Activated CD8-positive, alpha-beta memory T cell treated with anti-CD3 and anti-CD28 coated beads, Interleukin-2, amount 50 U/mL, for 48 hours (primary cell): ENCODE measurements at places on chromosomes 11 and 22.

- DNase-seq, result no peak
Measured at GRCh38 chr11:29809121-29809520, 207.7 kb downstream of the KCNA4 start.

DNA sequence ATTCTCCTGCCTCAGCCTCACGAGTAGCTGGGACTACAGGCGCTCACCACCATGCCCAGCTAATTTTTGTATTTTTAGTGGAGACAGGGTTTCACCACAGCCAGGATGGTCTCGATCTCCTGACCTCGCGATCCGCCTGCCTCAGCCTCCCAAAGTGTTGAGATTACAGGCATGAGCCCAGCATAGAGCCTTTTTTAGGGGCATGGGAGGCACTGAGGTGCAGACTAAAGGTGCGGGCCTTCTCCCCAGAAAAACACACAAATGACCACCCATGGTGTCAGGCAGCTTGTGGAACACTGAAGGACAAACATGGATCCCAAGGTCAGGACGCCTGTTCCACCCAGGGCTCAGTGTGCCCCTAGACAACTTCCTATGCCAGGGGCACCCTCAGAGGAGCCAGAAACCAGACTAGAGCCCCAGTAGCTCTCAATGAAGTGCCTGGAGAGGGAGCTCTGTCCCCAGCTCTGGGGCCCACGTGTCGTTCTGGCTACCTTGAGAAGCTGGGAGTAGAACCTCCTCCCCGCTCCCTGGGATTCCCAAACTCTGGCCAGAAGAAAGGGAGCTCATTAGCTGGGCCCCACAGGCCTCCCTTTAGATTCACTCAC lies 21.2 kb upstream of the CD5 start:
- peak; percentile 63 for DNase-seq

- DNase-seq, result no peak
Measured at GRCh38 chr22:38760477-38761201, 4.8 kb upstream of the SUN2 start.

DNA sequence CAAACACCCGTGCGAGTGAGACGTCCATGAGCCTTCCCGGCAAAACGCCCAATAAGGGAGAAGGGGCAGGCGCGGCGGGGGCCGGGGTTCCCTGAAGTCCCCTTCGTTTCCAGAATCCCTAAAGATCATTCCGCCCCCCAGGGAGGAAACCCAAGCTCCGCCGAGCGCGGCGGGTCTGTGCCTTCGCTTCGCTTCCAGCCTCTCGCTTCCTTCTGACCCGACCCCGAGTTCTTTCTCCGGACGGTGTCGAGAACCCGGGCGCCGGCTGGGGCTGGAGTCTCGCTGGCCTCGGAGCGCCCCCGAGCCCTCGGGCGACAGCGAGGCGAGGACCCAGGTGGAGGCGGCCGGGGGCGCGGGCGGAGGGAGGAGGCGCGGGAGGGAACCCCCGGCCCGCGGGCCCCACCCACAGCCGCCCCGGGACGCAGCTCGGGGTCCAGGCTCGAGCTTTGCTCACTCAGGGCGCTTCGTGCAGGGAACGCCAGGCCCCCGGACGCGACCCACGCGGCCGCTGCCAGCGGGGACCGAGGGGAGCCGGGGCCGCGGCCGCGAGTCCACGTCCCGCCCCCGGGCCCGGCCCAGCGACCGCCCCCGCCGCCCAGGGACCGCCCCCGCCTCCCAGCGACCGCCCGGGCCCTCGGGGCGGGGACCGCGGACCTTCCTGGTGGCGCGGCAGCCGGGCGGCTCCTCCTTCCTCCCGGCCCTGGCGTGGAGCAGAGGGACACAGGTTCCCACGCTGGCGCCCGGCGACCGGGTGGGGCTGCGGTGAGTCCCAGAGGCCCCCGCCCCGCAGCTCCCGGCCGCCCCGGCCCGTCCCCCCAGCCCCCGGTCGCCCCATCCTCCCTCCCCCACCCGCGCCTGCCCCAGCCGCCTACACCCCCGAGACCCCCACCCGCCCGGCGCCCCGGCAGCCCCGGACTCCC lies at the start of gene PGGHG:
Gene PGGHG, plus strand, starts transcription at position 649 of the 920 bp plus-strand sequence. CDS start 691 bp downstream, outside the sequence.
- DNase-seq, result peak; percentile 77

- DNase-seq, result no peak
Measured at GRCh38 chr22:28594797-28595462, 84.7 kb downstream of the TTC28 start.

DNA sequence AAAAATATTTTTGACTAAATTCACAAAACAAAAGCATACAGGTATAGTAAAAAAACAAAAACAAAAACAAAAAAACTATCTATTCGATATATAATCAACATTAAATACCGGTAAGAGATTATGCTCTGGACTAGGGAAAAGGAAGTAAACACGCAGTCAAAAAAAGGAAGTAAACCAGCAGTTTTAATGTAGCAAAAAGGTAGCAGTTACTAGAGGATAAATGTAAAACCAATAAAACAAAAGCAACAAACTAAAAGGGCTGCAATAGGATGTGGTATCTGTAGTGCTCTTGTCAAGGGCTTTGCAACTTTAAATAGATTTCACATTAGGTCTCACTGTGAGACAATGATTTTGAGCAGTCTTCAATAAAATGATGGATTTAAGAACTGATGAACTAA lies 2.4 kb downstream of the TRIM22 start:
- DNase-seq, result no peak

GRCh38 chr11:119065369-119065768 lies 2.2 kb upstream of the VPS11 start:
- DNase-seq, result no peak

GRCh38 chr22:35879351-35879750 lies 149.3 kb downstream of the RBFOX2 start:
- no peak for DNase-seq

GRCh38 chr11:12841946-12842630 lies 167.0 kb upstream of the RASSF10 start:
- no peak for DNase-seq

DNA sequence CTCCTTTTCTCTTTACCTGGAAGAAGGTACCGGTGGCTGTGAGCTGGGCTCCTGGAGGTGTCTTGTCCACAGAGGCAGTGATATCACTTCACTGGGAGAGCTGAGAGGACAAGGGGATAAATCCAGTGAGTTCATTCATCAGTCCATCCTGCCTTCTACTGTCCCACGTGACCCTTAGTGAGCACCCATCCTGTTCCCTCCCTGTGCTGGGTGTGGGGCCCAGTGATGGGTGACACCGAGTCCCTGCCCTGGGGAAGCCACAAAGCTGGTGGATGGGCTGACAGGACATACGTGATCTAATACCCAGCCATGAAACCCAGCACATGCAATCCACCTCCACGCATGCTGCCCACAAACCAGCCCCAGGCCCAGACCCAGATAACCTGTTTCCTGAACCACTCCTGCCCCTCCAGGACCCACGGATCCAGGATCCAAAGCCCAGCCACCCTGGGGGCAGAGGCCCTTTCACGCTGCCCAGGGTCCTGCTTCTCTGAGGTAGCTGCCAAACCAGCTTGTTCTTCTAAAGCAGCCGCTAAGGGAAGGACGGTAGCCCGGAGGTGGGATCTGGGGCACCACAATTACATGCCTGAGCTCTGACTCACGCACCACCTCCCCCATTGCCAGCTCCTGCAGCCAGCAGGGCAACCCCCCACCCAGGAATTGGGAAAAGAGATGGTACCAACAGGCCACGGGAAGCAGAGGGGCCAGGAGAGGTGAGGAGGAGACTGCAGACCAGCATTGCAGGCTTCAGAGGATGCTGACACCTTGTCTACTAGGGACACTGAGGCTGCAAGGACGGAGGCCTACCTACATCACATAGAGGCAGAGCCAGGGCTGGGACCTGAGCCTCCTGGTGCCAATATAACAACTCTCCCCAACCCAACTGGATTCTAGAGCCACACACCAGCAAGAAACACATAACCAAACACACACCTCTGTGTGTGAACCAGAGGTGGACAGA lies 35.2 kb downstream of the GDPD5 start:
- no peak for DNase-seq

DNA sequence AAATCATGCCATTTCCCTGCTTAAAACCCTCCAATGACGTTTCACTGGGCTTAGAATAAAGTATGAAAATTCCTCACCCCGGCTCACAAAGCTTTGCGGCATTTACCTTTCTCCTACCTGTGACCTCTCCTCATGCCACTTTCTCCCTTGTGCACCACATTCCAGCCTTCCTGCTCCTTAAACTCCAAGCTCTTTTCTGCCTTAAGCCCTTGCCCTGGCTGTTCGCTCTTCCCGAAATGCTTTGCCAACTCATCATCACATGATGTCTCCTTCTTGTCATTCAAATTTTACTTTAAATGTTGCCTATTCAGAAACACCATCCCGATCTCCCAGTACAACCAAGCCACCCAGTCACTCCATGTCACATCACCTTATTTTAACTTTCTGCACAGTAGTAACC lies 2.0 kb downstream of the PLEKHA7 start:
- DNase-seq, result no peak

- peak; percentile 4 for DNase-seq
Measured at GRCh38 chr22:47407461-47408025, 645.1 kb downstream of the TBC1D22A start.

- peak; percentile 76 for DNase-seq
Measured at GRCh38 chr11:77472991-77473800, 698 bp downstream of the PAK1 start.

DNA sequence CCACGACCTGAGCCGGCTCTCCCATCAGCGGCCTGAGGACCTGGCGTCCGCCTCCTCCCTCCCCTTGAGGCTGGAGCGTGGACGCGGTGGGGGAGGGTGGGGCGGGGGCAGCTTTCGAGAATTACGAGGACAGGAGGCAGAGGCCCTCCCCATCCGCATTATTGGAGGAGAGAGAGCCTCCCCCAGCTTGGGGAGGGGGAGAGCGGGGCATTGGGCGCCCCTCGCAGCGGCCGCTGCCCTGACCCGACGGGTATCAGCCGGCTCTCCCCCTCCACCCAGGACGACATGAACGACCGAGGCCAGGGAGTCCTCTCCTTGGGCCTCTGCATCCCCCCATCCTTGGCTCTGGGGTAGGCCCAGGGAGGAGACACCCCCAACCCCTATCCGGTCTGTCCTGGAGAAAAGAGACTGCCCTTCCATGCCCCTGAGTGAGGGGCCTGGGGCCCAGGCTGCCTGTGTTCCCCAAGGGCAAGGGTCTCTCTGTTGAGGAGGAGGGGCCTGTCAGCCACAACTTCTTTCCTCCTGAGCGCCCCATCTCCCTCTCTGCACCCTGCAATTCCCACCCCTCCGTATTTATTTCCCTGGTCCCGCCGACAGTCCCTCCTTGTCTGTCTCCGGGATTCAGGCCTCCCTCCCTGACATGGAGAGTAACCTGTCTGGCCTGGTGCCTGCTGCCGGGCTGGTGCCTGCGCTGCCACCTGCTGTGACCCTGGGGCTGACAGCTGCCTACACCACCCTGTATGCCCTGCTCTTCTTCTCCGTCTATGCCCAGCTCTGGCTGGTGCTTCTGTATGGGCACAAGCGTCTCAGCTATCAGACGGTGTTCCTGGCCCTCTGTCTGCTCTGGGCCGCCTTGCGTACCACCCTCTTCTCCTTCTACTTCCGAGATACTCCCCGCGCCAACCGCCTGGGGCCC lies 495 bp downstream of the GPR137 start:
- DNase-seq, result no peak

DNA sequence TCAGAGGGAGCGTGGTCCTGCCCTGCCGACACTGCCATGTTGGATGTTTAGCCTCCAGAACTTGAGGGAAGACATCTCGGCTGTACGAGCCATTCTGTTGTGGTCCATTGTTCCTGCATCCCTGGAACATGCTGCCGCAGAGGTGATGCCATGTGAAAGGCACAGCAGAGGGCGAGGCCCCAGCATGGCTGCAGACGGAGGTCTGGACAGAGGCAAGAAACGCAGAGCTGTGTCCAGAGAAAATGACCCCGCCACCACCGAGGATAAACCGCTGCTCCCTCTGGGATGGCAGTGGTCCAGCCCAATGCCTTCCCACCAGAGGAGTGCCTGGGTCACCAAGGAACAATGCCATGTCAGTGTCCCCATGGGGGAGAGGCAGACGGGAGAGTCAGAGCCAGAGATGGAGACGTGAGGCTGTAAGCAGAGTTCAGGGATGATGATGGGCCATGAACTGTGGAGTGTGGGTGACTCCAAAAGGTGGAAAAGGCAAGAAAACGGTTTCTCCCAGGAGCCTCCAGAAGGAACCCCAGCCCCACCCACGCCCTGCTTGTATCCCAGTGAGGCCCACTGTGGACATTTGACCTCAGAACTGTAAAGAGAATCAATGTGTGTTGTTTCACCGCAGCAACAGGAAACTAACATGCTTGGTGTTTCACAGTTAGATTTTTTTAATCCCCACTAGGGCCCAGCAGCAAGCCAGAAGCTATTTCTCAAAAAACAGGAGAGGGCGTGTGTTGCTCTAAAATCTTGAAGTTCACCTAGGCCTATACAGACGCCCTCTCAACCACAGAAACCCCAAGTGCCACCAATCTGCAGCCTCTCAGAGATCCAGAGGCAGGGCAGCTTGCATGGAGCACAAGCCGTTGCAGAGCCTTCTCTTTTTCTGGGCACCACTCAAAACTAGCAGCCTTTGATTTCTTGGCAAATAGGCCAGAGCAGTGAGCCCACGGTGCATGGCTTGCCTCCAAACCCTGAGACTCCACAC lies 1422.9 kb downstream of the TBC1D22A start:
- peak; percentile 41 for DNase-seq

- no peak for DNase-seq
Measured at GRCh38 chr11:132901638-132902471, 630.4 kb downstream of the OPCML start.

DNA sequence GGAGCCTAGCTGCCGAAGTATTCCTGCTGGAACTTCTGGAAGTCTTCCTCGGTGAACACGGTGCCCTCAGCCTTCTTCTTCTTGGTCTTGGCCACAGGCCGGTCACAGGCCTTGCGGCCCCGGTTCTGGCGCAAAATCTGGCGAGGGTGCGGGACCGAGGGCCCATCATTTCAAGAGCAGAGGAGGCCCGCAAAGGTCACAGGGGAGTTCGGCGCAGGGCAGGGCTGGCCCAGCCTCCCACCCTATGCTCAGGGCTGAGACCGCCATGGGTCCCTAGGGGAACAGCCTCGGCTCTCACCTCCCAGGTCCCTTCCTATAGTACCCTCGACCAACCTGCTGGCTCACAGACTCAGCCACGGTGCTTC lies 3.1 kb downstream of the RPS19BP1 start:
- DNase-seq, result no peak

GRCh38 chr11:66360406-66361073 lies 11.0 kb downstream of the SLC29A2 start:
- DNase-seq, result no peak

- no peak for DNase-seq
Measured at GRCh38 chr11:111417011-111417765, 38.1 kb upstream of the POU2AF1 start.

DNA sequence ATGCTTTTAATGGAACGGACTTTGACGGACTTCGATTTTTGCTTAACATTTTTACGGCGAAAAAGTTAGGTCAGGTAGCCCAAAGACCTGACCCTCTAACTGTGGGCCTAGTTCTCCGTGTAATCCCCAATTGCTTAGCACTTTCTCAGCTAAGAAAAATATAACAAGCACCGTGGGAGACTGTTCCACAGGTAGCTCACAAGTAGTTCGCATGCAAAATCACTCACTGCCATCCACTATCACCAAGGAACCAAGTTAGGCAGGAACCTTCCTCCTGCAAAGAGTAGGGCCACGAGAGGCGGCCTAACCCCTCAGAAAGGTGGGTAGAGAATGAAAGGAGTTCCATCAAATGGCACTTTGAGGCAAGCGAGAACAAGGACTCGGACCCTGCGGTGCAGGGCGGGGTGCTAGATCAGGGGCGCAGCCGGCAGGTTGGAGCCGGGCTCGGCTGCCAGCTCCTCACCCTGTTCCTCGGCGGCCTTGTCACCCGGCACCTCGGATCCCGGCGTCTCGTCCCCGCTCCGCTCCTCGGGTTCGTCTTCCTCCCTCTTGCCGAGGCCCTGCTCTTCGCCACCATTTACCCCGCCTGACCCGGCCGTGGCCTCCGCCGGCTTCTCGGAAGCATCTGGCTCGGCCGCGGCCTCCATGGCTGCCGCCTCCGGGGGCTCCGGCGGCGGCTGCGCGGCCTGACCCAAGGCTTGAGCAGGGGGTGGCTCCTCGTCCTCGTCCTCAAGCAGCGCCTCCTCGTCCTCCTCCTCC lies 922 bp downstream of the HNRNPUL2 start:
- DNase-seq, result peak; percentile 65
